ENCODE measurements at places on chromosomes 3 and 15.

DNA sequence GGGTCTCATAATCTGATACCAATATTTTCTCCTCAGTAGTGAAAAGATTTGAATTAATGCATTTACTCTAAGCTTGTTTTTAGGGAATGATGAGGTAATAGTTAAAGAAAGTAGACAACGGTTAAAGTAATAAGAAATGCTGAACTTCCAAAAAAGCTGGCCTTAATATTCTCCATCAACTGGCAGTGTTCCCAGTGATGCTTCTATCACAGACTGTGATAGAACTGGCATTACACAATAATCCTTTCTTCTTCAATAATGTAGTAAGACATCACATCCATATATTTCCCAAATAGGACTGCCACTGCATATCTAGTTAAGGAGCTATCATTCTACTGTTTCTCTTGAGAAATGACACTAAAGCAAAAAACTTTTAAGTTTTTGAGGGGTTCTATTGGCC, 188.7 kb downstream of the IL5RA start:
- DNase-seq, result no peak

DNA sequence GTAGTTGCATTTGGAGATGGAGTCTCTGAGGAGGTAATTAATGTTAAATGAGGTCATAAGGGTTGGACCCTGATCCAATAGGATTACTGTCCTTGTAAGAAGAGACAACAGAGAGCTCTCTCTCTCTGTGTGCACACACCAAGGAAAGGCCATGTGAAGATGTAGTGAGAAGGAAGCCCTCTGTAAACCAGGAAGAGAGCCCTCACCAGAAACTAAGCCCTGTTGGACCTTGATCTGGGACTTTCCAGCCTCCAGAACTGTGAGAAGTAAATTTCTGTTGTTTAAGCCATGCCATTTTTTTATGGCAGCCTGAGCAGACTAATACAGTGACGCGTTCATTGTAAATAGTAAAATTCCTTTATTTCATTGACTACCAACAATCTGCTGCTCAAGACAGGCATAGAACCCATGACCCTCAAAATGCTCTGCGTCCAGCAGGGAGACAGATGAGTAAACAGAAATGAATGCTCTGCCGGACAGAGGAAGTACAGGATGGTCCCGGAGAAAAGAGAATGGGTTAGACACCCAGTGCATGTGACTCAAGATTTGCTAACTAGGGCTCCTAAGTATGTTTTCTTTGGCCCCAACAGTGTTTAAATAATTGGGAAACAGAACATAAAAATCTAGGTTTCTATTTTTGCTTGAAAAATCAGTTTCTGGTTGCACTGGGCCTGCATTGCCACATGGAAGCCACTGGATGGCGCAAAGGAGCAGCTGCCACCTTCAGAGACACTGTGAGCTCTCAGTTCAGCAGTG, 37.9 kb upstream of the TNFAIP8L3 start:
- DNase-seq, result peak; percentile 64

- DNase-seq, result no peak
Measured at GRCh38 chr3:20747741-20748140, 561.7 kb upstream of the SGO1 start.

- DNase-seq, result peak; percentile 63
Measured at GRCh38 chr3:83946554-83946953, 1012.2 kb upstream of the CADM2 start.

DNA sequence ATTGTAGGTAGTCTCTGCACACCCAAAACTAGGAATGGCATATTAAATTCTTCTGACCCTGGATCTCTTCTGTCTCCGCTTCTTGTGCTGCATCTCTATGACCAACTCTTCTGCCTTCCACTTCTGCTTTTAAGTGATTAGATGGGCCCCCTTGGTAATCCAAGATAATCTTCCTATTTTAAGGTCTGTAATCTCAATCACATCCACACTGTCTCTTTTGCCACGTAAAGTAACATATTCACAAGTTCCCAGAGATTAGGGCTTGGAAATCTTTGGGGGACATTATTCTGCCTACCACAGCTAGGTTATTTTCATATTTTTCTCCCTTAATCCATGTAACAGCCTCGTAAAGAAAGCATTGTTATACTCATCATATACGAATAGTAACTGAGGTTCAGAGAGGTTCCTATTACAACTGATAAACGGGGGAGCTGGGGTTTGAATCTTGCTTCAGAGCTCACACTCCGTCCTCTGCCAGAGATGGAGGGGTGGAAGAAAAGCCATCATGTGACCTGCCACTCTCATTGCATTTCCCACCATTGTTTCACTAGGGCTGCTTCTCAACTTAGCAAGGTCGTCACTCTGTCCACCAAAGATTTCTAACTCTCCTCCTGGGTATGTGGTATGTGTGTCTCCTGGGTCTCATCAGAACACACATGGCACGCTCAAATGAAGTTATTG, 6.6 kb upstream of the CD47 start:
- peak; percentile 65 for DNase-seq

DNA sequence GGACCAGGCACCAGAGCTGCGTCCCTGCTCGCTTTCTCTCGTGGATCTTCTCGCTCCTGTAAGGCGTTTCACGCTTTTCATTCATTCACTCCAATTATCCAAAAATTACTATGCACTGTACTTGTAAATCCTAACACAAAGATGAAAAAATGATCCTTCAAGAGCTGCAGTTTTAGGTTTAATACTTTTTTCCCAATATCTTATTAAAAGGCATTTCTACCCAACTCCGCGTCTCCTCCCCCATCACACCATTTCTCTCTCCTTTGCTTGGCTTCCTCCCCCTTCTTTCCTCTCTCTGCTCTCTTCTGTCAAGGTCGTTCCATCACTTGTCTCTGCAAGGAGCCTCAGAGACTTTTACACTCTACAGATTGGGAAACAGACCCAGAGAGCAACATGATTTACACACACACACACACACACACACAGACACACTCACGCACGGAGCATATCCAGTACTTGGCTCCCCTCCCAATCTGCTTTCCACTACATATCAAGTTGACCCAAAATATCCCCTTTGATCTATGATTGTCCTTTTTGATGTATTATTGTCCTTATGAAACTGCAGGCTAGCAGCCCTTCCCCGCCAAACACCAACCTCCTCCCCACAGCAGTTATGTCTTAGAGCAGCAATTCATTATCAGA, 479 bp upstream of the CLDN1 start:
- no peak for DNase-seq

DNA sequence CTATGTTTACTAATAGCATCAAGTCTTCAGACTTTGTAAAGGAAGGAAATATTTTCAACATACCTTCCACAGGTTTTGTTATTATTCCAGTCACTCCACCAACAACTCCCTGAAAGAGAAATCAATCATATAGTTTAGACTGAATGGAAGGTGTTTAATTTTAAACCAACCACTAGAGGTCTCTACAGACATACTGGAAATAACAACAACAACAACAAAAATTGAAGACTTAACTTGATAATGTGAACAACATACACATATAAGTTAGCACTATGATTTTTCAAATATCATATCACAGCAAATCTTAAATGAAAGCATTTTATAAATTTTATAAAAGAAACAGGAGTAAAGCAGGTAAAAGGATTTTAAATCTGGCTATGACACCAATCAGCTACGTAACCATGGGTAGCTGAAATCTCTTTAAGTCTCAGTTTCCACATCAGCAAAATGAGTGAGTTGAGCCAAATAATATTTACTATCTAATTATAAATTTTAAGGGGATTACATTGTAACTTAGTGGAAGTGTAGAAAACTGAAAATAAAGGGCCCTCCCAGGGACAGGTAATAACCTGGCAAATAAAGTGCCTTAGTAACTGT, 188.2 kb downstream of the VPS13C start:
- DNase-seq, result peak; percentile 43

- peak; percentile 68 for DNase-seq
Measured at GRCh38 chr3:170689893-170690660, 104.2 kb upstream of the SLC7A14 start.

DNA sequence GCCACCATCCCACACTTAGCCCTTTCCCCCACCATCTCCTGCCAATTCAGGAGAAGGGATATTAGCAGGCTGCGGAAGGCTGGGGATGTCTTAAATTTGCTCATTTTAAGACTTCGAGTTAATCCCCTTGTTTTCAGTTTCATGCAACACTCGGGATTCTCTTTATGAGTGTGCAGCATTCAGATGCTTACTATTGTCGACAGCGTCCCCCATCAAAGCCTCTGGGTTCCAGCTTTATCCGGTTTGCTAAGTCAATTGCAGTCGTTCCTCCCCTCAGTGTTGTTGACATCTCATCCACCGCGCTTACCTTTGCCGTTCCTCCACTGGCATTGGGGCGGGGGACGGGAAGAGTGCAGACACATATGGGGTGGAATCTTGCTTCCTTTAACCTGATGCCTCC, 220.2 kb downstream of the VPS13C start:
- no peak for DNase-seq

- no peak for DNase-seq
Measured at GRCh38 chr3:124952282-124952855, 17.8 kb upstream of the MUC13 start.

GRCh38 chr15:25718169-25718536, 145.0 kb downstream of the ATP10A start:
- DNase-seq, result no peak
